ENCODE measurements at places on chromosomes 11 and 22.

DNA sequence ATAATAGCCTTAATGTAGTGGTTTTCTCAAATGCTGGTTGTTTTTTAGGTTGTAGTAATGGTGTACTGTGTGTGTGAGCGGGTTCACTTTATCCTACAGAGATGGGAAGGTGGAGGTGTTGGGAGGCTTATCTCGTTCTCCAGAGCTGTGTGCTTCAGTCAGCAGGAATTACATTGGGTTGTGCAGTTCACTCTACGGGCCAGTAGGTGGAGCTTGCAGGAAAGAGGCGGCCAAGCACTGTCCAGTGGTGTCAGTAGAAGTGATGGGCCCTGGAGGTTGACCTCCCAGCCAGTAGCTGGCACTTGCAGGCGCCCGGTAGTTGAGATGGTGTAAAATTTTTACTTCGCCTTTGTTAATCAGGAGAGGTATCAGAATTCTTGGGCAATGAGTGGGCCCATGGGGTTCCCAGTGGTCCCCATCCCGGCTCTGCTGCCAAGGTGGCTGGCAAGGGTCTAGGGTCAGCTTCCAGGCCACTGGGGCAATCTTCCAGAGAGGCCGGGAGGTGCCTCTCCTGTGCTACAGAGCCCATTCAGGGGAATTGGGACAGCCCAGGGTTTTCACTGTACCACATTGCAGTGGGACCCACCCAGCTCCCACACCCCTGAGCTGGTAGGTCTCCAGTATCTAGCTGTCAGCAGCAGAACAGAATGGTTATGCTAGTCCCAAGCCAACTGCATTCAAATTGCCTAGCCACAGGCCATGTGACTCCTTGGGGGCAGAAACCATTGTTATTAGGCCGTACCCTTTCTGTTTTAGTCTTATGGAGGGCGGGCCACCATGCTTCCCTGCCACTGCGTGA lies 43.9 kb downstream of the BIRC2 start:
- no peak for DNase-seq

DNA sequence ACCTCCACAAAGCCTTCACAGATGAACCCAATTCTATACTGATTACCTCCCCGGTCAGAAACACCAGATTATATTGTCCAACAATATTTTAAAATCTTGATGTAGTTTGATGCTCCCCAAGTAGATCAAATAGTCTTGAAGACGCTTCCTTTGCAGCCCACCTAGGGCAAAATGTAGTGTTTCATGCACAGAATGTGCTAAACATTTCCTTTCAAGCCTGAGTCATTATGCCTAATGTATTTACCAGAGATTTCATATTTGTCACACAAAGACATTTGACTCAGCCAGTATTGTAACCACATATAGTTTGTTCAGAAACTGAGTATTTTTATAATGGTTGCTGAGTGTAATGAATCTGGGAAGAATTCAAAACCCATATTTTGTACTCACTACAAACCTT lies 1396.8 kb downstream of the LRRC4C start:
- DNase-seq = no peak

DNA sequence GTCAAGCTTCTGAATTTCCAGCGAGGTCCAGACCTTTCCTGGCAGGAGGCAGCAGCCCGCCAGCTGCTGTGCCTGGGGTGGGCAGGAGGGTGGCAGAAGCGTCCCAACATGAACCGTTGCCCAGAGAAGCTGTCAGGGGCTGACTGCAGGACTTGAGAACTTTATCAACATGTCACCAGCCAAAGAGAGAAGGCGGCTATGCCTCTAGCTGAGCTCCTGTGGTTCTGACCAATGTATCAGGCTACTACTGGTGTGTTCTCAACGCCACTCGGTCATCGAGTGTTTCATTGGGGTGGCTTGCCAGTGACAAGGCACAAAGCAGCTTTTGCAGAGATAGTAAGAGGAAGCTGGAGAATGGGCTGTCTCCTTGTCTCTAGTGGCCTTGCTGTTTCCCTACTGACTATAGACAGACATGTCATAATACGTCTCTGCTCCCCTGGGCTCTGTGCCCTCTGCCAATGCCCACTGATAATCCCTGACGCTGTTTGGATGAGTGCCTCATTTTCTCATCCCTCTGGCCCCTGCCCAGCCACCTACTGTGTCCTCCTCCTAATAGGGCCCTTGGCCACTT lies 17.6 kb upstream of the ASCC2 start:
- DNase-seq = no peak

GRCh38 chr22:36833073-36833472 lies 16.2 kb upstream of the PVALB start:
- DNase-seq = no peak

GRCh38 chr22:37633625-37634416 lies 5.6 kb upstream of the SH3BP1 start:
- DNase-seq = no peak

DNA sequence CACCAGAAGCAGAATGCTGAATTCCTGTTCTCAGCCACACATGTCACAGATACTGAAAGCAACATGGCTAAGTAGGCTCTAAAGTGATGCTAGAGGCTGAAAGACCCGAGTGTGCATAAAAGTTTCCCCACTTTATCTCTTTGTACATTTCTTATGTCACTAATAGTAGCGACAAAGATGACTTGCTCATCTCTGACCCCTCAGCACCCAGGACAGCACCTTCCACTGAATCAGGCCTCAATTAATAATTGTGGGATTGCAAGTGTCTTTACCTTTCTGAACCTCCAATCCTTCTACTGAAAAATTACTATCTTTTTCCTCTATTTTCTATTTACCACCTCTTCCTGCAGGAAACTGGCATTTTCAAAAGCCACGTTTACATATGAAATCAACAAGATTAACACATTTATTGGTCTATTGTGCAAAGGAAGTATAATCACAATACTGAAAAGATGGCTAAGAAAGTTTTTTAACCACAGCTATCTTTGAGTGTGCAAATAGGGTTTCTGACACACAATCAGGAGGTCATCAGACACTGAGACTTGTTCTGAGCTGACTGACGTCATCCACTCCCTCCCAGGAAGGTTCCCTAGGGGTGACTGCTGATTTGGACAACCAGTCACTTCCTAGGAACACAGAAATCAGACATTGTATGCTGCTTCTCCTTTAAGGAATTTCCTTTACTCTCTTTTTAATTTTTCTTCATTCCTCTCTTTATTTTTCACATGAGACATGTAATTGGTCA lies 213.9 kb upstream of the ISX start:
- no peak for DNase-seq

GRCh38 chr11:9853929-9854552 lies 190.2 kb downstream of the SWAP70 start:
- no peak for DNase-seq

GRCh38 chr22:30823015-30823370 lies 128.3 kb downstream of the OSBP2 start:
- DNase-seq = no peak

GRCh38 chr22:20213833-20214708 lies 54.0 kb downstream of the RTN4R start:
- DNase-seq = no peak

DNA sequence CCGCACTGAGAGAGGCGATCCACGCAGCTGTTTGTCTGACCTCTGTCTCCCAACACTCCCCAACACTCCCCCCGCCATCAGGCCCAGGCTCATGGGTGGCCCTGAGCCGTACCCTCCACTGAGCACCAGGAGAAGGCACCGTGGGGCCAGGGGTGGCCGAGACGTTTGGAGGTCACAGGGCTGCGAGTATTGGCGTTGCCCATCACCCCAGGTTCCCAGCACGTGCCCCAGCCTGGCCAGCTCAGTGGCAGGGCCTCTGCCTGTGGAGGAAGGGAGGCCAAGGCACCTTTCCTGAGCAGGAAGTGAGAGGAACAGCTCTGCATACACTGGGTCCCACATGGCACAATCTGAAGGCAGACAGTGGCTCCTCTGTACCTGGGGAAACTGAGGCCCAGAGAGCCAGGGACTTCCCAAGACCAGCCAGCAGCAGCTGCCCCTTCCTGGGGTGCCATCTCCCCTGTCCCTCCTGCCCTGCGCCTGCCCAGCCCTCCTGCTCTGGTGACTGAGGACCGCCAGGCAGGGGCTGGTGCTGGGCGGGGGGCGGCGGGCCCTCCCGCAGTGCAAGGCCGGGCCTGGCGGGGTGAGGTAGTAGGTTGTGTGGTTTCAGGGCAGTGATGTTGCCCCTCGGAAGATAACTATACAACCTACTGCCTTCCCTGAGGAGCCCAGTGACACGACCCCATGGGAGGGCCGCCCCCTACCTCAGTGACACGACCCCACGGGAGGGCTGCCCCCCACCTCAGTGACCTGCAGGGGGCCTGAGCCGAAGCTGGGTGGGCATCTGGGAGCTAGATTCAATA lies 37.0 kb upstream of the PPARA start:
- DNase-seq = no peak

DNA sequence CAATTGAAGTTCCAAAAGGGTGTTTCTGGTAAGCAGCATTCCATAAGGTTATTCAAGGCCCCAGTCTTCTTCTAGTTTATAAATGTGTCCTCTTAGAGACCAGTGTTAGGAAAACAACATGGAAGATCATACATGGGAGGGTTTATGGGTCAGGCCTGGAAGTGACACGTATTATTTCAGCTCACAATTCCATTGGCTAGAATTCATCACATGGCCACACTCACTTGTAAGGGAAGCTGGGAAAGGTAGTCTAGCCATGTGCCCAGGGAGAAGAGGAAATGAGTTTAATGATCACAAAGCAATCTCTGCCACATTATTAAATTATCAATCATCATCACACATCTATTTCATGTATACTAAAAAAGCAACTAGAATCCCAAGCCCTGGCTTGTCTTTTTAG lies 181.7 kb upstream of the TBCEL start:
- DNase-seq = no peak

DNA sequence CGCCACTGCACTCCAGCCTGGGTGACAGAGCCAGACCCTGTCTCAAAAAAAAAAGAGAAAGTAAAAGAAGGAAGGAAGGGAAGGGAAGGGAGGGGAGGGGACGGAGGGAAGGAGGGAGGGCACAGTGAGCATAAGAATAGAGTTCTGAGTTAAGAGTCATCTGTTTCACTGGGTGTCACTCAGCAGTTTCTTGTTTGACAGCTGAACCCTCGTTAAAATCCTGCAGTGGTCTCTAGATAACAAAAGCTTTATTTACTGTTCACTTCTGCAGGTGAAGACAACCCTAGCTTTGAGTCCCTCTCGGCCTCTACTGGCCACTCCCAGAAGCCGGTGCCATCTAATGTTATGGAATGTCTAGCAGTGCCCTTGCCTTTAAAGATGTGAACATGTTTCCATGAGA lies 71.2 kb downstream of the CLPB start:
- no peak for DNase-seq

DNA sequence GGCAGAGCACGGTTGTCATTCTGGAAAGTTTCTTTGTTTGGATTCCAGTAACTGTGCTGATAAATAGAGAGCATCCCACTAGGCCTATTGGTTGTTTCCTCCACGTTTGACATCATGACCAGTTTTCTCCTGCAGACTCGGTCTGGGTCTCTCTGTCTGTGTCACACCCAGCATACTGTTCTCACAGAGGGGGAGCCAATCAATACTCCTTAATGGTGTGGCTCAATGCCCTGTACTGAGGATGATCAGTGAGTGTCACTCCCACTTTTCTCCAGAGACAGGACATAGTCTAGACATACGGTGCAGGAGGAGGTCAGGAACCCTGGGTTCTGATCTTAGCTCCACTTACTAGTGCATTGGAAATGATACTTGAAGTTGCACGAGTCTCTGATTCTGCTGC lies 88.2 kb upstream of the BLID start:
- no peak for DNase-seq

- no peak for DNase-seq
These were observed 48.7 kb upstream of the EP300 start for GRCh38 chr22:41043722-41044121.

- no peak for DNase-seq
These were observed 6.8 kb downstream of the ZDHHC8 start for GRCh38 chr22:20138417-20138738.

- DNase-seq = no peak
These were observed 10.6 kb downstream of the PRODH start for GRCh38 chr22:18925368-18926064.

DNA sequence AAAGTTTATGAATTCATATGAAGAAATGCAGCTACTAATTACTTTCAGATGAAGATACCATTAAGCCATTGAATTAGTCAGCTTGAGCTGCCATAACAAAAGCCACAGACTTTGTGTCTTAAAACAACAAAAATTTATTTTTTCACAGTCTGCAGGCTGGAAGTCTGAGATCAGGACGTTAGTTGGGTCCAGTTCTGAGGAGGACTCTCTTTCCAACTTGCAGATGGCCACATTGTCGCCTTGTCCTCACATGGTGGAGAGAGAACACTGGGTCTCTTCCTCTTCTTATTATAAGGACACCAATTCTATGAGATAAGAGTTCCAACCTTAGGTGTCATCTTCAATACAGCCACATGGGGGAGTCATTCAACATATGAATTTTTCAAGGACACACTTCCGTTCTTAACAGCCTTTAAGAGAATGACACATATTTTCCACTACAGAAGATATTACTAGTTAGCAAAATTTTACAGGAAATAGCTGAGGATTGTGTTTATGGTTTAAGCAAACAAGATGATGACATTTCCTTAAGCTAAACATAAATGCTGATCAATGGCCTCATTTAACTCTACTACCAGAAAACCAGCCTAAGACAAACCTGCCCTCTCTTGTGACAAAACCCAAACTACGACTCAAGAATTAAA lies 56.0 kb downstream of the DCUN1D5 start:
- no peak for DNase-seq

DNA sequence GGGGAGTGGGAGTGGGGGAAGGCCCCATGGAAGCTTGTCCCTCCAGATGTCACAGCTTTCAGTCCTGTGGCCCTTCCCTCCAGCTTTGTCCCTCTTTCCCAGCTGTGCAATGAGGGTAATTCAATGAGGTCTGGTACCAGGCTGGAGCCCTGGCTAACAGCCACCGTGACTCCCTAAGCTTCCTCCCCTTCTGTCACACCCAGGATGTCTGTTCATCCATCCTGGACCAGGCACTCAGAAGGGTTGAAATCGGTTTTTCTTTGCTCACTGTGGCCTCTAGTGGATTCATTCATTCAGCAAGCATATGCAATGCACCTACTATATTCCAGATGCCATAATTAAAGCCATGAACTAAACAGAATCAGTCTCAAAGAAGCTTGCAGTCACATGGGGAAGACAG lies 38.7 kb downstream of the SYT13 start:
- DNase-seq = no peak

DNA sequence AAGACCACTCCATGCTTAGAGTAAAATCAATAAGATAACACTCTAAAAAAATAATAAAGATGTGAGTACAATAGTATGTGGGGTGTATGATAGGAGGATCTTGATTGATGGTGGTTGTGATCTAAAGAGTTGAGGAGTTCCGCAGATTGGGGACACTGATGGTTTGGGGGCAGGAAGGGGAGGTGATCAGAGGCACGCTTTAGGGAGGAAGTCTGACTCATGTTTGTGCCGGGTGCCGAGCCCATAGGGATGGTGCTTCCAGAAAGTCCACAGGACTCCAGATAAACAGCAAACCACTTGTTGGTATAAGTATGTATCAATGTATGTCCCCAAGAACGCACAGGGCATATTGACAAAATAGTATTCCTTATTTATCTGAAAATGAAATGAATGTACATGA lies 27.5 kb downstream of the LINC01488 start:
- DNase-seq = no peak

GRCh38 chr22:30511109-30511508 lies 5.6 kb upstream of the SEC14L4 start:
- DNase-seq = no peak

Measured in 8988T (cell line).